ENCODE measurements at places on chromosomes 7 and 10. TPM values are rescaled to one million over a fixed set of nuclear protein-coding genes. Genes with fewer than 3 reads are reported as not detected.

Gene TMEM139
- polyA plus RNA-seq, result not detected

Gene PLAU
- 34.6 TPM for polyA plus RNA-seq

Gene MGMT
- 12.5 TPM for polyA plus RNA-seq

Gene MYL7
- 7.7 TPM for polyA plus RNA-seq

Gene PPA1
- polyA plus RNA-seq, result 82.0 TPM

Gene TRPV5
- 0.12 TPM for polyA plus RNA-seq

Gene GTF2IRD1
- 49.6 TPM for polyA plus RNA-seq
